ENCODE measurements at places on chromosomes 4 and X.

DNA sequence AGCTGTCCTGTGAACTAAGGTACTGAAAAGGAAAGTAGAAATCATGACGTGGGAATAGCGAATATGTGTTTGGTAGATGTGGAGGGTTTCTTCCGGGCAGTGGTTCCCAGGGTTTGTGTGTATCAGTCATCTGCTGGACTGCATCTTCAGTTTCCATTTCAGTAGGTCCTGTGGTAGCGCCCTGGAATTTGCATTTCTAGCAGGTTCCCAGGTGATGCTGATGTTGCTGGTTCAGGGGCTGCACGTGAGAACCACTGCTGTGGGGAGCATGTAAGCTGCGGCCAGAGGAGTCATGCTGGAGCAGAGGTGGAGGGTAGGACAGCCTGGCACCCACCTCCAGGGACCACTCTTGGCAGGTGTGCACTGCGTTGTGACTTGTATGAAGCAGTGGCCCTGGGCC is 47.1 kb downstream of the ARHGAP10 start:
- no peak for DNase-seq

DNA sequence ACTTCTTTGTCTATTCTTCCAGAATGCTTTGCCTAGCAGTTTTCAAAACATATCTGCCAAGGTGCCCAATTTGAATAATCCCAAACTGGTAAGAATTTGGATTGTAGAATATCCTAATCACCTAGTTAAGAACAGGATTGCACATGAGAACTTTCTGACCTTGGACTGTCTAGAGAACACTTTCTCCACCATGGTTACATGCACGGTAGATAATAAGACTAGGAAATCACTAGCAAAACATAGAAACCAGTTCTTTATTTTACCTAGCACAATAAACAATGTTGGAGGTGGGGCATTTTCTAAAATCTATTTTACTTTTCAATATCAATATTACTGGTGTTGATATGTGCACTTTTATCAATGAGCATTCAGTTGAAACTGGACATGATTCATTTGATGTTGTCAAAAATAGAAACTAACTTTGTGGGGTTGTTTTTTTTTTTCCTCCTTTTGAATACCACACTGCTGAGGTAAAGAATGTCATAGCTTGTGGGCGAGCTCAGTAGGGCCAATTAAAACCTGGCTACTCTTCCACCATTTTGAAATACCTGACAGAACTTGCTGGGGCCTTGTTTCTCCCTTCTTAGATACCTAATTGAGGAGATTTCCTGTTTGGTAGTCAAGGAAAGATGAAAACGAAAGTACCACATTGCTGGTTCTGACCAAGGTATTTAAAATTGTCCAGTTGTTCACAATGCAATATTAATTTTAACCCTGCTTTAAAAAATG is 10.4 kb downstream of the MID1IP1 start:
- DNase-seq: no peak

GRCh38 chr4:21012851-21013331 is 312.6 kb downstream of the PACRGL start:
- DNase-seq: no peak

DNA sequence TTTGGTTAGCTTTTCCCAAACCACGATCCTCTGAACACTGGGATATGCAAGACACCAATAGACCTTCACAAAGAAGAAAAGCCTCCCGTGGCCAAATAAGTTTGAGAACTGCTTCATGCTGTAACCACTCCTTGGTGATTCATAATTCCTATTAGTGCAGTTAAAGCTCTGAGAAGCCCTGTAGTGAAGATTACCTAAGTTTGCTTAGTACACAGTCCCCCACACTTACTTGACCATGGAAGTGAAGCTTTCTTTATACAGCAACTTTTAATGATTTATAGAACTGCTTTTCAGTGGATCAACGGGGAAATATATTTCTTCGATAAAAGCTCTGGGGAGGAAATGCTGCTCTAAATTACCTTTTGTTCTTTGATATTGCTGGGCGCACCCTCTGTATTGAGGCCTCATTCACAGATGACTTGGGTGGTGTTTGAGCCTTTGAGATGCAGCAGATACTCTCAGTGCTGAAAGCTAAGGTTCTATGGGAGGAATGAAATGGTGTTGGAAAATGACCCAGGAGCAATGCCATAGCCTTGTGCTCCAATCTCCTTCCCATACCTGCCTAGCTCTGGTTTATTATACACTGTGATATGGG is 67.4 kb downstream of the CBLL2 start:
- DNase-seq: no peak

DNA sequence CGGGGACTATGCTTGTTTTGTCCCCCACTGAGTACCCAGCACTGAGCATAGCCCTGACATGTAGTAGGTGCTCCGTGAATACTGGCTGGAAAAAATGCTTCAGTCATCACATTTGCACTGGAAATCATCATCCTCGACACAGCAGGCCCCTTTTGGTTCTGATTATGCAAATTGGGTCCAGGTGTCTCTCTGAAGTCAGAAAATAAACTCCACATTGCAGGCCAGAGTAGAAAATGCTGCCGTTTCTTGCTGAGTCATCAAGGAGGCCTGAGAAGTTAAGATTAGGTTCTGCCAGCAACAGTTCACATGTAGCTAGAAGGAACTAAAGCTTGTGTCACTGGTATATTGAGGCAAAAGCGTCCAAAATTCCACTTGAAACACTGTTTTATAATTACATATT is 15.0 kb upstream of the STK32B start:
- no peak for DNase-seq
